CD4-positive, alpha-beta T cell treated with Interleukin-15 for 1 hour (primary cell): ENCODE measurements at places on chromosomes 6 and 20.

DNA sequence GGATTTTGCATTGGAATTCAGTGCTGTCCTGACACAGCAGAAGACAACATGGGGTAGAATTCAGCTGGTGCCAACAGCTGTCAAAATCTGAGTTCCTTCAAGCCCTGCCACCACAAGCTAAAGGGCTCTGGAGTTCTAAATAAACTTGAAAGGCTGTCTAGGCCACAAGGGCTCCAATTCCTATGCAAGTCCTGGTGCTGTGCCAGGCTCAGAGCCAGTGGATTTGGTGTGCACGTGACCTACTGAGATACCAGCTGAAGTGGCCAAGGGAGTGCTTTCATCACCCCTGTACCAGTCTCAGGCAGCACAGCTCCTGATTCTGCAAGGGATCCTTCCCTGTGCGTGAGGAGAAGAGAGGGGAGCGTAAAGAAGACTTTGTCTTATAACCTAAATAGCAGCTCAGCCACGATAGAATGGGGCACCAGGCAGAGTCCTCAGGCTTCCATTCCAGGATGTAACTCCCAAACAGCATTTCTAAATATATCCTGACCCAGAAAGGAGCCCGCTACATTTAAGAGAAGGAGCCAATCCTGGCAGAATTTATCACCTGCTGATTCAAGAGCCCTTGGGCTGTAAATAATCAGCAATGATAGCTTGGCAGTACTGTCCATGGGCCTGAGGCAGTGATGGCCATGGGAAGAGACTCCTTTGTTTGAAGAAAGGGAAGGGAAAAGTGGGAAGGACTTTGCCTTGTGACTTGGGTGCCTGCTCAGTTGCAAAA is 881.2 kb upstream of the EPHA7 start:
- no peak for DNase-seq

- no peak for DNase-seq
Measured at GRCh38 chr20:43541214-43541613, 17.6 kb upstream of the SGK2 start.

DNA sequence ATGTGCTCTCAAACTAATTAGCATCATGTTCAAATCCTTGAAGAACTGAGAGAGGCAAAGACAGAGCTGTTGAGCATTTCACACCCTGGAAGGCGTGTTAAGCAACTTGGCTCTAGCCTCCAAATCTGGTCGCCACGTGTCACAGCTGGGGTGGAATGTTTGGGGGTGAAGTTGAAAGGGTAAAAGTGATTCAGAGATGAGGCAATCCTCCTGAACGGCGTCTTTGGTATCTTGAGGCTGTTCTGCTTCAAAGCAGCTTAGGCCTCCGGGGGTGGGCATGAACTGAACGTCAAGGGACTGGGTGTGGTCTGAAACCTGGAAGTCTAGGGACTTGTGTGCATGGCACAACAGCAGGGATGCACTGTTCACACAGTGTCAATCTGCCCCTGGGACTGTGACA is 62.3 kb downstream of the TRAM2 start:
- no peak for DNase-seq

DNA sequence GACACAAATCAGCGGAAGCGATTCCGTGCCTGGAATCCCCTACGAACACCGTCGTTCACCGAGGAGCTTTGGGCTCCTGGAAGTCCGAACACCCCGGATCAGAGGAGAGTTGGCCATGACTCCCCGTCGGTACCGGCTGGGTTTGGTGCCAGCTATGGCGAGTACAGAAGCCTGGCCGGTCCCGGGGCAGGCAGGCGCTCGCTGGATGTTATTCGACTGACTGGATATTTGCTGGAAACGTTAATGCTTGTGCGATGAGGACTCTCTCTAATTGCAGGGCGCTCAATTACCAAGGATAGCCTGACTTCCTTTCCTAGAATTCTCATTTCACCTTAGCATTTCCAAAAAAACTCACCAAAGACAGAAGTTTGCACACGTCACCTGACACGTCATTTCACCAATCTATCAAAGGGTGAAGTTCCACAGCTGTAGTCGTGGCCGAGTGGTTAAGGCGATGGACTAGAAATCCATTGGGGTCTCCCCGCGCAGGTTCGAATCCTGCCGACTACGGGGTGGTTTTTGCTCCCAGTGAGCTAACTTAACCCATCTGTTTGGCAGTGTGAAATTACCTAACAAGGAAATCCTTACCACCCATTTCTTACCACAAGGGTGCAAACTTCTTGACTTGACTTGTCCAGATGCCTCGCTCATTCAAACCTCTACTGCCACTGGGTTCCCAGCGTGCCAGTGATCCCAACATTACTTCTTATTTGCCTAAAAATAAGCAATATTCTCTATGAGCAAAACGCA is 22.7 kb upstream of the ZNF184 start:
- DNase-seq: peak; percentile 55

DNA sequence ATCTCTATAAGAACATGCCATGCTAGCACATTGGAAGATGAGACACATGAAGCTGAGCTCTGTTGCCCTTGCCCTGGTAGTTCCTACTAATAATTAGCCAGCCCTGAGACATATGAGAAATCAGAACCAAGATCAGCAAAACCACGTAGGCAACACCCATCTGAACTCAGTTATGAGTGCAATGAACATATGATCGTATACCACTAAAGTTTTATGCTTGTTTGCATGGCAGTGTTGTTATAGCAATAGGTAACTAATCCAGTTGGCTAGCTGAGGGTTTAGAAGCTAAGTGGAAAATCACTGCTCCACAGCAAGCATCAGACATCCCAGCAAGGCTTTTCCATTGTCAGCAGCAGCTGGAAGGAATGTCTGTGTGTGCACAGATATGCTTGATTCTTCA is 180.7 kb downstream of the BTBD3 start:
- DNase-seq: no peak

DNA sequence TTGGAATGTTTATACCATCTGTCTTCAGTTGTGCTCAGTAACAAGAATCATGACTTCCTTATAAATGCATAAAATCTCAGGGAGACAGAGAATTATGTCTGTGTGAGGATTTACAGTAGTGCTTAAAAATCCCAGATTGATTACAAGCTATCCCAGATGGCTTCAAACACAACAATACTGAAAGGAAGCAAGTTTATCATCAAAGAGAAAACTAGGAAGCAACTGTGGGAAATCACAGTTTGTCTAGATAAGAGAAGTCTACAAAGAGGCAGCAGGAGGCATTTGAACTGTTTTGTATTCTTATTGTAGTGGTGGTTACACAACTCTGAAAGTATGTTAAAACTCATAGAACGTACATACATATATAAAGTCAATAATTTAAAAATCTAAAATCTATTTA is 104.4 kb upstream of the SALL4 start:
- no peak for DNase-seq

GRCh38 chr6:38157905-38158304 is 338.4 kb downstream of the ZFAND3 start:
- DNase-seq: no peak

GRCh38 chr20:12640251-12640650 is 368.5 kb upstream of the SPTLC3 start:
- no peak for DNase-seq

- DNase-seq: peak; percentile 38
Measured at GRCh38 chr6:46090115-46091079, 39.4 kb upstream of the ENPP4 start.

GRCh38 chr6:50589751-50590470 is 123.4 kb upstream of the TFAP2D start:
- no peak for DNase-seq

GRCh38 chr6:47579040-47579439 is 101.5 kb downstream of the CD2AP start:
- DNase-seq: no peak

DNA sequence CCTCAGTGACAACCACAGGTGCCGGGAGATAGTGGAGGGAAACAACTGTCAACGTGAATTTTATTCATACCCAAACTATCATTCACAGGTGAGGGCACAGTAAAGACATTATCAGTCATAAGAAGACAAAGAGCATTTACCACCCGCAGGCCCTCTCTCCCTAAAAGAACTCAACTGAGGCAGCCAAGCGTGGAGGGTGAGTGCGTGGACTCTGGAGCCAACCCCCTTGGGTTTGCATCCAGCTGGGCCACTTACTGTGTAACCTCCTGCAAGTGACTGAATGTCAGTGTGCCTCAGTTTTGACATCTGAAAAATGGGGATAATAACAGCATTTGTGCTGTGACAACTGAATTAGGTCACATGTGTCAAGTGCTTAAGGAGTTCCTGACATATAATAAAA is 70.6 kb upstream of the KCNK16 start:
- DNase-seq: no peak
